ENCODE measurements at places on chromosomes 6 and 20.

DNA sequence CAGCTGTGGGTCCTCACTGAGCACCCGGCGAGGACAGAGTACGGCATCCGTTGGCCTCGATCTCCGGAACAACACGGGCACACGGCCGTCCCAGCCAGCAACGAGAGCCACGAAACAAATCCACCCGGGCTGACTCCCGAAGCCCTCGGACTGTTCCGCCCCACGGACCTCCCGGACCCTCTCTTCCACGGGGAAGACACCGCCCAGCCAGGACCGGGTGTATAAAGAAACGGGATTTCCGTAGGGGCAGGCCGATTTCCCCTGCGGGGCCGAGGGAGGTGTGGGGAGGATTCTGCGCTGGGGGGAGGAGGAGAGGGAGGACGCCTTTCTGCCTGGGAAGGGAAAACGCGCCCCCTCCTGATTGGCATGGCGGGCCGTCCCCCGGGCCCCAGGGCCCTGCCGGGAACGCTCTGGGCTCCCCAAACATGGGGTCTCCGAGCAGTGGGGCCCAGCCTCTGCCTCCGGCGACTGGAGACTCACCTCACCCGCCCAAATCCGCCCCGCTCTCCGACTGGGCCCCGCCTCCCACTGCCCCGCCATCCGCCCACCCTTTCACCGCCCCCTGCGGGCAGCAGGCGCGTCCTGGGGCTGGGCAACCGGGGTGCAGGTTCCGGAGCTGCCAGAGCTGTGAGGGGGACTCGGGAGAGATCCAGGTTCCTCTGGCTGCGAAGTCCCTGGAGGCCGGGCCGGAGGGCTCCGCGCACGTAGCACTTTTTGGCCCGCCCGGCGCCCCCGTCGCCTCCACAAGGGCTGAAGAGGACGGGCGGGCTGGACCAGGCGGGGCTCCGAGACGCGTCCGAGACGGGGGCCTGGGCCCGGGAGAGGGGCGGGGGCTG, 679 bp upstream of the PPDPF start:
- DNase-seq, result peak; percentile 77

GRCh38 chr6:10338151-10338550, 76.7 kb downstream of the TFAP2A start:
- DNase-seq, result no peak

- DNase-seq, result no peak
Observed at GRCh38 chr6:166361077-166361429, 18.7 kb upstream of the SFT2D1 start.

- no peak for DNase-seq
Observed at GRCh38 chr6:167733740-167734661, 92.7 kb upstream of the AFDN start.

DNA sequence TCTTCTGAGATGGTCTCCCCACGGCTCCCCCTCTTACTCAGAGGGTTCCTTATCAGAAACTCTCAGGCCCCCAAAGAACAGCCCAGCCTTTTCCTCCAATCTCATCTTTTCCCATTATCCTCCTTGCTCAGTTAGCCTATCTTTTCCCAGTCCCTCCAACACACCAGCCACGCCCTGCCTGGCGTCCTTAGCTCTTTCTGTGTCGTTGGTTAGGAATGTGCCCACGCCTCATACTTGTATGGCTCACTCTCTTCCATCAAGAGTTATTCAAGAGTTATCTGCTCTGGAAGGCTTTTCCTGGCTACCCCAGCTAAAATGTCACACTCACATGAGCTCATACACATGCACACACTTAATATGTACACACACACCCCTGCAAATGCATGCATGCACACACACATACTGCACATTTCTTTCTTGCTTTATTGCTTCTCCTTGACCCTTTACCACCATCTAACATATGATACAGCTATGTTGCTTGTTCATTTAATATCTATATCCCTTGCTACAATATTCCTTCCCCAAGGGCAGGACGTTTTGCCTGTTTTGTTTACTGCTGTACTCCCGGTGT, 37.6 kb downstream of the SLC2A10 start:
- no peak for DNase-seq
